ENCODE measurements at places on chromosomes 1 and 21. TPM values are rescaled to one million over a fixed set of nuclear protein-coding genes. Genes with fewer than 3 reads are reported as not detected.

The FCRL2 gene
- total RNA-seq = not detected

The SLC45A1 gene
- 5.8 TPM for total RNA-seq

The STRIP1 gene
- 19.6 TPM for total RNA-seq

The SAMSN1 gene
- total RNA-seq = not detected

The CXADR gene
- 3.5 TPM for total RNA-seq
